Hepatocyte (in vitro differentiated cells): ENCODE measurements at places on chromosomes 16 and 17. TPM values are rescaled to one million over a fixed set of nuclear protein-coding genes. Genes with fewer than 3 reads are reported as not detected.

Gene BAIAP3
- total RNA-seq = 1.8 and 3.0 TPM in 2 replicates

GRCh38 chr17:46984341-46984740 lies 5.3 kb upstream of the RPRML start:
- no peak for DNase-seq

GRCh38 chr16:66651965-66652364 lies 44.6 kb downstream of the CMTM4 start:
- no peak for DNase-seq

DNA sequence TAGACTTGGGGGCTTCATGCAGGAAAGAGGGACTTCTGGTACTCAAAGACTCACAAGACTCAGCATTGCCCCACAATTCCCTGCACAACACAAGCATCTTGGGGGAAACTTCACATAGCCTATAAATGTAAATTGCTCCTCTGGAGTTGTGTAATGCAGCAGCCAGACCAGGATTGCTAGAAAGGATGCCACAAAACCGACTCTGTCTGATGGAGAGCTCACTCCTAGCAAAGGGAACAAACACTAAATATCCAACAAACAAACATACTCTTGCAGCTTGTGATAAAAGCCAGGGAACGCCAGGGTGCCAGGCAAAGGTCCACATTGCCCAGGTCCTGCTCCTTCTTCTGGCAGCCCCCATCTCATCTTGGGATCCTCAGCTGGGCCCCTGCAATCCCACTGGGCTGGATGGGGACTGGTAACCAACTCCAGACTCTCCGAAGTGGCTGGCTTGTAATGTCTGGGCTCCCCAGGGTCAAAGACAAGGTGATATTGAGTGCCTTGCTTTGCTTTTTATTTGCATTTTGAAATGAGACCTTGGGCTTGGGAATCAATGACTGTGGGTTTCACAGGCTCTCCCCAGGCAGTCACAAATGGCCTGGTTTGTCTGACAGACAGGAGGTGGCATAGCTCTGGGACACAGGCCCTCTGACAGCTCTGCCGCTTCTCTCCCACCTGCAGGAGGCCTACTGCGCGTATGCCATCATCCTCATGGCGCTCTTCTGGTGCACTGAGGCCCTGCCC lies 15.3 kb downstream of the SLC13A2 start:
- DNase-seq = no peak

DNA sequence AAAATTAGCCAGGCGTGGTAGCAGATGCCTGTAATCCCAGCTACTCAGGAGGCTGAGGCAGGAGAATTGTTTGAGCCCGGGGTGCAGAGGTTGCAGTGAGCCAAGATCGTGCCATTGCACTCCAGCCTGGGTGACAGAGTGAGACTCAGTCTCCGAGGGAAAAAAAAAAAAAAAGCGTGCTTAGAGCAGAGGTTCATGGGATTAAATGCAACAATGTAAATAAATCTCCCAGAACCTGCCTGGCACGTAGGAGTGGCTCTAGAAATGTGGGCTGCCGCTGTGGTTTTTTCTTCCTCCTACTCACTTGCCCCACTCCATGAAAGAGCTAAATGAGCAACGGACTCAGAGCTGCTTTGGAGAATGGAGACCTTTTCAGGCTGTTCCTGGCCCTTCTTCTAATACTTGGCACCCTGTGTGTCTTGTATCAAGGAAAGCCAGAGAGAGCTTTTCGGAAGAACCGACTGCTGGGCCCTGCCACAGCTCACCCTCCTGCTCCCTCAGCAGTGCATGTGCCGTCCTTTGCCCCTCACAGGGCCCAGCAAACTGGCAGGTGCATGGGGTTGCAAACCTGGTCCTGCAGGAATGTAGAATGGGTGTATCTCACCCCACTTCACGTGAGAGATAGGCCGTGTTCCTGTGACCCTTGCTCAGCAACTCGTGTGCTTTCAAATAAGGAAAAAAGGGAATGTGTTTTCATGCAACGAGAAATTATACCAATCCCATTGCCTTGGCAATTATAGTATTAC lies 52.0 kb downstream of the LDHD start:
- DNase-seq = peak; percentile 64

- peak; percentile 83 for DNase-seq
Measured at GRCh38 chr17:4607773-4608187, 23.5 kb downstream of the SMTNL2 start.

- peak; percentile 65 for DNase-seq
Measured at GRCh38 chr17:33725675-33726271, 432.7 kb upstream of the ASIC2 start.

GRCh38 chr17:67602444-67602843 lies 115.3 kb upstream of the NOL11 start:
- no peak for DNase-seq

DNA sequence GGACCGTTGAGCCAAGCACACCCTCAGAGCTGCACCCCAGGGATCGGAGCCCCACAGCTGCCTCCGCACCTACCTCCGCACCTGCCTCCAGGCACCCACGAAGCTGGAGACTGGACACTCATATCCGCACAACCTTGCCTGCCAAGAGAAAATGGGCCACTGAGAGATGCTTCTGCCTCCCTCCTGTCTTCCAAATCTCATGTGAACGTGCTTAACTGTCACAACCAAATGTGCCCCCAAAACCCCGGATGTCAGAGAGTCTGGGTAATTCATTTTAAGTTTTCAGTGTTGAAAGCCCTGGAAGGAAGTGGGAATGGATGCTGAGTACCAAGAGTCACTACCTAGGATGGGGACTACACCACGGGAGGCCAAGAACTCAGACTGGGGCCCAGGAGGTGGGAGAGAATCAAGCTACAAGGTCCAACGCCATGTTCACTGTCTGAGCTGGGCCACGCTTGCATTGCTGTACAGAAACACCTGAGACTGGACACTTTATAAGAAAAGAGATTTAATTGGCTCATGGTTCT lies 49.5 kb upstream of the MEAK7 start:
- no peak for DNase-seq

- no peak for DNase-seq
Measured at GRCh38 chr17:76421044-76421407, 31.9 kb downstream of the UBE2O start.

DNA sequence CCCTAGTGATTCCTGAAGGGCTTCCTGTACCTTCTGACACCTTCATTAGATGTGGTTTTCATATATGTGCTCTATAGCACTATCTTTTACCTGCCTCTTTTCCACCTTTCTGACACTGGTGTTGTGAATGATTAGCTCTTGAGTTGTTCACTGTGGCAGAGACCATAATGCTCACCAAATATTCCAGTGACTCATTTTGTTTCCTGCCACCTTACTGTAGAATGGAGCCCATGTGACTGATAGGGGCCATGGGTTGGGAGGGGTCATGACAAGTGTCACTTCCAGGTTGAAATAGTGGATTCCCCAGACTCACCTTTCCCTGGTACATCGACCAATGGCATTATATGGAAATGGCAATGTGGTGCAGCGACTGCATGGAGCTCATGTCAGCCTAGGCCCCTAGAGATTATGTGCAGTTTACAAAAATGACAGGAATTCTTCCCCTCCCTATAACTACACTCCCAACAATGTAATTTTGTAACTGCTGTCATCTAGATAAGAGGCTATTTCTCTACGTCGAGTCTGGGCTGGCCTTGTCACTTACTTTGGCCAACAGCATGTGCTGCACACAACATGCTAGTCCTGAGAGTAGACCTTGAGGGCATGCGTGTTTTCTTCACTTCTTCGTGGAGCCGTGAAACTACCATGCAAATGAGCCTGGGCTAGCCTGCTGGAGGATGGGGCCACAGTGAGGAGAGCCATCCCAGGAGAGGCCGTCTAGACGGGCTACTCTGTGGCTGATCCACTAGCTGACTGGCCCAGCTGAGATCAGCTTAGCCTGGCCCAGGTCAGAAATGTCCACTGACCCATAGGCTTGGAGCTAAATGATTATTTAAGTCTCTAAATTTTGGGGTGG lies 409.5 kb downstream of the CA10 start:
- peak; percentile 21 for DNase-seq

GRCh38 chr17:36864827-36865430 lies 72.3 kb upstream of the LHX1 start:
- no peak for DNase-seq

GRCh38 chr17:21304091-21304490 lies 19.6 kb downstream of the MAP2K3 start:
- peak; percentile 11 for DNase-seq

DNA sequence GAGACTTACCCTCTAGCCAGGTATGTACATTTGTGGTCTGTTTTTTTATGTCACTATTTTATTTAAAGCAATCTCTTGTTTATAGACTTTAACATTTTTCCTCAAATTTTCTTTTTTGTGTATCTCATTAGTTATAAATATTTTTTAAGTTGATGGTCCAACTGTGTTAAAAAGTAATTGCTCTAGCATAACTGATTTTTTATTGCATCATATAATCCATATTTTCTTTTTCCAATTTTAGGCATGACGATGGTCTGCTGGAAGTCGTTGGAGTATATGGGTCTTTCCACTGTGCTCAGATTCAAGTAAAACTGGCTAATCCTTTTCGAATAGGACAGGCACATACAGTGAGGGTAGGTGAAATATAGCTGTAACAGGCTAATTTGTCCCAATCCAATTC lies 27.9 kb downstream of the DGKE start:
- DNase-seq = no peak

GRCh38 chr17:38397227-38397626 lies 31.0 kb upstream of the ARHGAP23 start:
- DNase-seq = no peak

DNA sequence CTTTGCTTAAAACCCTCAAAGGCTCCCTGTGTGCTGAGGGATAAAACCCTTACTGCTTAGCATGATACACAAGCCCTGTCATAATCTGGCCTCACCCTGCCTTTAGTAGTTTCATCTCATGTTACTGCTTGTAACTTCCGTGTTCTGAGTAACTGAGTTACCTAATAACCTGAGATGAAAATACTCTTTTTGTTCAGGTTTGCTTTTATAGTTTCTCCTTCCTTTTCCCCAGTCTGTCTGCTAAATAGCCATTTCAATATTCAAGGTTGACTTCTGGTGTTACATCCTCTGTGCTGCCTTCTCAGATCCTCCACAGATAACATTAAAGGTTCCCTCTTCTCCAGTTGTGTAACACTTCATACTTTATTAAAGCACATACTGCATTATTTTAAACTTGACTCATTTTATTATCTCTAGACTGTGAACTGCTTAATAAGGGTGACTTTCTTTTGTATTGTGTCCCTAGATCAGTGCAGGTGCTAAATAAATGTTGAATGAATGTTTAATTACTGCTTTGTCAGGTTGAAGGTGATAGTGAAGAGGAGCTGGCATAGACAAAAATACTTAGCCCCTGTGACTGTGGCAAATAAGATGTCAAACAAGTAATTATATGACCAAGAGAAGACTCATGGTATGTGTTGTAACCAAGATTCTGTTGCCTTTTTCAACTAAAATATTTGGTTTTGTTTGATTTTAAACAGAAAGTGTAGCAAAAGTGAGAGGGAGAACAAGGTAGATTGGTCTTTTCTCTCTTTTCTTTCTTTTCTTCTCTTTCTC lies 47.8 kb downstream of the NFAT5 start:
- peak; percentile 48 for DNase-seq

DNA sequence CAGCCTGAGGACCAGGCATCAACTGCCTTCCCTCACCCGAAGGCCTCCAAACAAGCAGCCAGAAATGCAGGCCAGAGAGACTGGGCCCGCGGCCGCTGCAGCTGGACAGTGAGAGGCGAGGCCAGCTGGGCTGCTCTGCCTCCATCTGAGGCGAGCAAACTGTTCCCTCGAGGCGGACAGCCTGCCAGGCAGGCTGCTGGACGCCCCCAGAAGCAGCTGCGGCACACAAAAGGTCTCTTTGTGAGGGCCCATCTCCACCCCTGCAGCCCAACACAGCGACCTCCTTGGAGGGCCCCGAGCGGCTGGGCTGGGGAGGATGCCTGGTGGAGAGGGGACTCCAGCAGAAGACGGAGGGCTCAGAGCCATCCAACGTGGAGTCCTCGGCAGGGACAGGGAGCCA lies 4.7 kb downstream of the CORO7 start:
- DNase-seq = no peak

DNA sequence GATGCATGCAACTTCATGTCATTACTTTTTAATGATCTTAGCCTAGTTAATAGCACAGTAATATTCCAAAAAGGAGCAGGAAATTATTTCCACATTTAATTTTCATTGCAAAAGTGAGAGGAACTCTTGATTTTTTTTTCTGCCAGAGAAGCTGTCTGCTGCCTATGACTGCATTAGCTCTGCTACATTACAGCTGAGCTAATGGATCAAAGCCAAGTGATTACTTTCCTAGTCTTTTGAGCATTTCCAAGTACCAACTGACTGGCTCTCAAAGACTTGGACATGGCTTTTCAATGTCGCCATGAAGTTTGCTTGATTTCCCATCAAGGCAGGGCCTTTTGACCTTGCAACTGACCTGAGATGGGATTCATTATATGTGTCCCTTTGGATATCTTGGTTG lies 356.6 kb upstream of the XYLT1 start:
- no peak for DNase-seq

GRCh38 chr16:14628806-14629611 lies 1.1 kb downstream of the PARN start:
- no peak for DNase-seq

DNA sequence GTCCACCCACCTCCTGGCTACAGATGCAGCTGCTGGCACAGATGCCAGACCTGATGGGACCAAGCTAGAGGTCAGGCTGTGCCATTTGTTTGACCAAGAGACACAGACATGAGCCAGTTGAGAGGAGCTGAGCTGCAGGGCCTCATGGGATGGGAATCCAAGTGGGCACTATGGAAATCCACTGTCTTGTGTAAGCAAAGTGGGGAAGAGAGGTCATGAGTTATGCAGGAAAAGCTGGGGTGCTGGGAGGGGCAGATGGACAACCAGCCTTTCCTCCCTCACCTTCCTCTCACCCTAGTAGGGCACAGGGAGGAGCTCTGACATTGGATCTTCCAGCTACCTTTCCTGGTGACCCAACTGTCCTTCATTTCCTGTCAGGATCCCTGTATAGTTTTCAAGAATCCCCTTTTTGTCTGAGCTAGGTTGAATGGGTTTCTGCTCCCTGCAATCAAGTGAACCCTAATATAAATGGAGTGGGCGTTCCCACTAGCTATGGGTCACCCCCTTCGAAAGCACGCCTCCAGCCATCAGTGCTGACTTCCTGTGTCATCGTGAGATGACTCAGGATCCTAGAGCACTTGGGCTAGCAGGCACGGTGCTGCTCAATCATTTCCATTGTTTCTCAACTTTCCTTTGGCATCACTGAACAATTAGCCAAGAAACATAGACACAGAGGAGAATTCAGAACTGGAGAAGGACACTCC lies 13.6 kb downstream of the ATPAF2 start:
- no peak for DNase-seq
